ENCODE measurements at places on chromosomes 6 and 20. TPM values are rescaled to one million over a fixed set of nuclear protein-coding genes. Genes with fewer than 3 reads are reported as not detected.

DNA sequence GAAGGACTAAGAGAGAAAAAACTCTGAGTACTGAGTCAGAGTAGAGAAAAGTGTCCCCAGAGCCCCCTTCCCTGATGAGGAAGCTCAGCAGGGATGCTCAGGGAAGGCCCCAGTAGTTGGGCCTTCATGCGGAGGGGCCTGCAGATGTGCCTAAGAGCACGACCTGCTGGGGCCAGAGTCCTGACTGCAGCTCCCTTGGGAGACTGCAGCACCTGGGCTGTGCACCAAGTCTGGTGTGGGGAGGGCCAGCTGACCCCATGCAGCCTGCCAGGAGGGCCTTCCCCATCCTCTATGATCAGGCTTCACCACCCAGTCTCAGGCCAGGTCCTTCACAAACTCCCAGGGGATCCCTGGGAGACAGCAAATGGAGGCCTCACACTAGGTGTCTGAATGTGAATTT, 130.4 kb downstream of the FNDC1 start:
- H3K27me3 ChIP-seq: no peaks in the 10 kb centered on the region
- H3K27ac ChIP-seq: no peak overlapping the region
- H3K4me3 ChIP-seq: no peak overlapping the region
- DNase-seq: no peak

- H3K27ac ChIP-seq: no peak overlapping the region
- no peaks in the 10 kb centered on the region for H3K36me3 ChIP-seq
- H3K27me3 ChIP-seq: no peaks in the 10 kb centered on the region
- H3K4me3 ChIP-seq: no peak overlapping the region
- DNase-seq: no peak
Observed at GRCh38 chr20:60428651-60429050, 470.4 kb downstream of the CDH26 start.

DNA sequence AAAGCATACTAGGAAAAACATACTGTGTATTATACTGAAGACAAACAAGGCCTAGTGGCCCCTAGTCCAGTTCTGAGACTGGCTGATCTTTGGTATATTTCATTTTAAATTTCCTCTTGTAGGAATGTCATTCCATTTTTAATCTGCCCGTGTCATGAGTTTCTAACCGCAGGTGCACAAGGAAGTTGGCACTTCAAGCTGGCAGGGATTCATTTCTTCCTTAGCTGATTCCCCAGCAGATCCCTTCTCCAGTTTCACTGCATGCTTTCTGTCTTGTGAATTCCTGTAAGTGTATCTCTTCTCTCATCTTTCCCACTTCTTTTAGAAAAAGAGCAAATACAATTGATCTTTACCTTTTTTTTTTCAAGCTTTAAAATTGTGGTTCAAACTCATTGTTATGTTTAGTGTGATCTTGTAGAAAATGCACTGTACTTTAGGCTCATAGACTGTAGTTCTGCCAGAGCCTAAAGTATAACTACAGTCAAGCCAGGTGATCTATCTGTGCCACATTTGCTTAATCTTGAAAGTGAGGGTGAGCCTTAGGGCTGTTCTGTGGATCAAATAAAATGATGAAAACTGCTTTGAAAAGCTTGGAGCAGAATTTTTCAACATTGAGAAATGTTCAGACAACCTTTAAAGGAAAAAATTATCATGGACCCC, 37.0 kb downstream of the RNF217 start:
- DNase-seq: peak; percentile 14
- H3K27me3 ChIP-seq: no peaks in the 10 kb centered on the region
- H3K4me3 ChIP-seq: no peak overlapping the region
- no peaks in the 10 kb centered on the region for H3K36me3 ChIP-seq
- H3K27ac ChIP-seq: no peak overlapping the region

DNA sequence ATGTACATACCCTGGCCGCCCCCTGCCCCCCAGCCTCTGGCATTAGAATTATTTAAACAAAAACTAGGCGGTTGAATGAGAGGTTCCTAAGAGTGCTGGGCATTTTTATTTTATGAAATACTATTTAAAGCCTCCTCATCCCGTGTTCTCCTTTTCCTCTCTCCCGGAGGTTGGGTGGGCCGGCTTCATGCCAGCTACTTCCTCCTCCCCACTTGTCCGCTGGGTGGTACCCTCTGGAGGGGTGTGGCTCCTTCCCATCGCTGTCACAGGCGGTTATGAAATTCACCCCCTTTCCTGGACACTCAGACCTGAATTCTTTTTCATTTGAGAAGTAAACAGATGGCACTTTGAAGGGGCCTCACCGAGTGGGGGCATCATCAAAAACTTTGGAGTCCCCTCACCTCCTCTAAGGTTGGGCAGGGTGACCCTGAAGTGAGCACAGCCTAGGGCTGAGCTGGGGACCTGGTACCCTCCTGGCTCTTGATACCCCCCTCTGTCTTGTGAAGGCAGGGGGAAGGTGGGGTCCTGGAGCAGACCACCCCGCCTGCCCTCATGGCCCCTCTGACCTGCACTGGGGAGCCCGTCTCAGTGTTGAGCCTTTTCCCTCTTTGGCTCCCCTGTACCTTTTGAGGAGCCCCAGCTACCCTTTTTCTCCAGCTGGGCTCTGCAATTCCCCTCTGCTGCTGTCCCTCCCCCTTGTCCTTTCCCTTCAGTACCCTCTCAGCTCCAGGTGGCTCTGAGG, 7.6 kb downstream of the CDKN1A start:
- peak overlapping the region; percentile 19 for H3K27ac ChIP-seq
- no peaks in the 10 kb centered on the region for H3K27me3 ChIP-seq
- H3K36me3 ChIP-seq: peaks cover 43% of the 10 kb centered on the region
- H3K4me3 ChIP-seq: no peak overlapping the region
- H3K4me1 ChIP-seq: peaks cover 27% of the 10 kb centered on the region

DNA sequence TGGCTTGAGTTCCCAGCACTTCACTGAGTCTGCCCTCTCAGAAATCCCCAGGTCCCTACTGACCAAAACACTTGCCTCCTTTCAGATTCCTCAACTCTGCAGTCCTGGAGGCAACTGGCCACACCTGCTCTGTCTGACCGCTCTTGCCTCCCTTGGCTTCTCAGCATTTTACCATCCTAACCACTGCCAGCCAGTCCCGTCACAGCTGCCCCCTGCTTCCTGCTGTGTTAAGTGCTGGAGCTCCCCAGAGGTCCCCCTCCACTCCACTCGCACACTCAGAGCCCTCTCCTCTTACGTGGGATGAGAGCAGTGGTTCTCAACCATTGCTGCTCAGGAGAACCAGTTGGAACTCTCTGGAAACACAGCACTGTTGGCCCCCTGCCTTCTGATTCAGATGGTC, 20.5 kb downstream of the ADAT2 start:
- H3K4me1 ChIP-seq: no peaks in the 10 kb centered on the region
- DNase-seq: no peak
- H3K27me3 ChIP-seq: no peaks in the 10 kb centered on the region
- H3K27ac ChIP-seq: no peak overlapping the region

GRCh38 chr20:34445177-34446065, 70.8 kb upstream of the DYNLRB1 start:
- H3K27me3 ChIP-seq: no peaks in the 10 kb centered on the region
- no peak overlapping the region for H3K27ac ChIP-seq

EEF1E1 gene
- 24.8 TPM for total RNA-seq

All from thyroid gland (tissue), 4 donors.